Frontal cortex (tissue), 4 donors: ENCODE measurements at places on chromosomes 7 and 10.

- DNase-seq = no peak
Observed at GRCh38 chr10:33041783-33042437, 83.9 kb upstream of the ITGB1 start.

- no peak for DNase-seq
Observed at GRCh38 chr10:108443636-108444035, 1279.1 kb upstream of the SORCS1 start.

- DNase-seq = no peak
Observed at GRCh38 chr7:88346357-88346756, 39.7 kb upstream of the STEAP4 start.

DNA sequence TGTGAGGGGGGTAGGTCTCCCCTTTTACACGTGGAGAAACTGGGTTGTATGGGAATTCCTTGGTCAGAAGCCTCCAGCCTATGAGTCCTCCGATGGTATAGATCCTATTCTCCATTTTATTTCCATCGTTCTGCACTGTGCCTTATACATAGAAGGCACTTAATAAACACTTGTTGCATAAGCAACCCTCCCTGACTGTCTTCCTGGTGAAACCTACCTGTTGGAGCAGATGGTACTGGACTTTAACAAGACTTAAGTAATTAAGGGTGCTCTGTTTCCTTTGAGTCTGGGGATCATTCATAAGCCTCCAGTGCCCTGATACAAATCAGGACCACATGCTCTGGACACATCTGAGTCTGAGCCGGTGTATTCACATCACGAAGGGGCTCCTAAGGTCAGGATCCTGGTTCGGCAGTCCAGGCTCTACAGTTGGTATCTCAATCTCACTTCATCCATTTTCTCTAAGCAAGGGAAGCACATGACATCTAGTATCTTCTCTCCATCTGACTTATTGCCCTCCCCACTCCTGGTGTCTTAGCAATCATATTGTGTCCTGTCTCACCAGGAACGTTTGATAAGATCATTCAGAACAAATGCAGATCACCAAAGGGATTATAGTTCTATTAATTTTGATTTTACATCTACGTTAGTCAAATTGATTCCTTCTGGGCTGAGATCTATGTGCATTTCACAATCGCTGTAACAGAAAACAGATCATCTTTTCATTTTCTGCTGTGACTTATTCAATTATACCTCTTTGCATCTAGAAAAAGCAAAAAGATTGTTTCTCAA is 22.8 kb upstream of the EZH2 start:
- no peak for DNase-seq

- DNase-seq = no peak
Observed at GRCh38 chr10:110446954-110447608, 50.6 kb upstream of the DUSP5 start.

DNA sequence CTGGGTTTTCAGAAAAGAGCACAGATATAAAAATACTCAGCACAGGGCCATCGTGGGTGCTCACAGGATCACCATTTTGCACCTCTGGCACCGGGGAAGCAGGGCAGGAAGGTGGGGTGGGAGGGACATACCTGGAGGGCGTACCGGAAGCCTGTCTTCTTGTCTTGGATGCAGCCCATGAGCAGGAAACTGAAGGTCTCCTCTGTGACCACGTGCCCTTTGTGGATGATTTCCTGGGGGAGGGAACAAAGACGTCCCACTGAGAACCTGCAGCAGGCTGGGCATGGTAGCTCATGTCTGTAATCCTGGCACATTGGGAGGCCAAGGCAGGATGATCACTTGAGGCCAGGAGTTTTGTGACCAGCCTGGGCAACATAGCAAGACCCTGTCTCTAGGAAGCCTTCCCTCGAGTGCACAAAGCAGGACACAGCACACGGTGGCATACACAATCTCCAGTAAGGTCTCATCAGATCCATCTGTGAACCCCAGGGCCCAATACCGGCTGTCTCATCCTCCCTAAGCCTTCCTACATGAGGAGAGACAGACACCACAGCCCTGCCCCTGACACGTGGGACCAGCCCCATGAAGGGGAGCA is 9.5 kb downstream of the PTCD1 start:
- no peak for DNase-seq

- peak; percentile 26 for DNase-seq
Observed at GRCh38 chr7:100673942-100674410, 436 bp downstream of the GNB2 start.
